ENCODE measurements at places on chromosomes 1 and 21.

DNA sequence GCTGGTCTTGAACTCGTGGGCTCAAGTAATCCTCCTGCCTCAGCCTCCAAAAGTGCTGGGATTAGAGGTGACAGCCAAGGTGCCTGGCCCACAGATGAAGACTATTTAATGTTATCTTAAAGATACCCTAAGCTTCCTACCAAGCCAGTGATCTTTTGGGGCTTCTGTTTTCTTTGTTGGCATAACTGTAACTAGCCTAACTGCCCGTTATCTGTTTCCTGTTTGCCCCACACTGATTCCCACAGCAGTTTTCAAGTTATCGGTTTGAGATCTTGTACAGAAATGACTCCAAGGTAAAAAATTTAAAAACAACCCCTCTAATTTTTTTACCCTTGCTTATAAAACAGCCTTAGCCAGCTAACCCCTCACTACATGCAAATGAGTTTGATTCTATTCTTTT, 12.4 kb downstream of the SELL start:
- DNase-seq = no peak

DNA sequence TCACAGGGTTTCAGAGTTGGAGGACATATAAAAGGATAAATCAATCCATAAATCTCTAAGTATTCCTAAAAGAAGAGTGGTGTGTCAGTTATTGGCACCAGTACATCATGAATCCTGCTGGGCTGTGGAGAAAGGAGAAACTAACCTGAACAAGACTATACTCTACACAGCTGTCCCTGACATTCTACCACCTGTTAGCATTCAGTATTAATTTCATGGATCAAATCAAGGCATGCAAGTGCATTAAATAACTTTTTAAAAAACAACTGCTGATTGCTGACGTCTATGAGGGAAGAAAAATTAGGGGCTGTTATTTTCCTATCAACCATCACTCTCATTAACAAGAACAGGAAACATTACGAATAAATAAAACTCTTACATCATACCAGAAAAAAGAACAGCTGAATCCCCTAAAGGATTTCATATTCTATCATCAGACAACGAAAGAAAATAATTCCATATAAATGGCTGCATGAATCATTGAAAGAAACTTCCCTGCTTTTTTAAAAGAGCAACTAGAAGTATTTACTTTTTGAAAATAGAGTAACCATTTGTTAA, 121.7 kb downstream of the ATF6 start:
- no peak for DNase-seq

DNA sequence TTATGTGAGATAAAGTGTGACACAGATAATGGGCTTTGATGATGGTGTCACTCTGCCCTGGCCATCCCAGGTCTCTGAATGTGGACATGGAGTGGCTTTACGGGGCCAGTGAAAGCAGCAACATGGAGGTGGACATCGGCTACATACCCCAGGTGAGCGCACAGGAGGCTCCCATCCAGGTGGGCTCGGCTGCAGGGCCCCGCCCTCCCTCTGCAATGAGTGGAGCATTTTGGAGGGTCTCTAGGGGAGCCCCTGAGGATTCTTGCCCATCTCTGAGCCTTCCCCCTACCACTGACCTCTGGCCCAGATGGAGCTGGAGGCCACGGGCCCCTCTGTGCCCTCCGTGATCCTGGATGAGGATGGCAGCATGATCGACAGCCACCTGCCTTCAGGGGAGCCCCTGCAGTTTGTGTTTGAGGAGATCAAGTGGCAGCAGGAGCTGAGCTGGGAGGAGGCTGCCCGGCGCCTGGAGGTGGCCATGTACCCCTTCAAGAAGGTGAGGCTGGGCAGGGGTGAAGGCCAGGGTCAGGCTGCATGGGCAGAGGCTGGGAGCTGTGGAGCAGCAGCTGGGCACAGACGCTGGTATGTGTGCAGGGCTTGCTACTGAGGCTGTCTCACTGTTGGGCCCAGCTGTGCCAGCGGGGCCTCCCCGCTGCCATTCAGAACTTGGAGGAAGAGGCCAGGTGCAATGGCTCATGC, 8.2 kb upstream of the MTFR1L start:
- no peak for DNase-seq

DNA sequence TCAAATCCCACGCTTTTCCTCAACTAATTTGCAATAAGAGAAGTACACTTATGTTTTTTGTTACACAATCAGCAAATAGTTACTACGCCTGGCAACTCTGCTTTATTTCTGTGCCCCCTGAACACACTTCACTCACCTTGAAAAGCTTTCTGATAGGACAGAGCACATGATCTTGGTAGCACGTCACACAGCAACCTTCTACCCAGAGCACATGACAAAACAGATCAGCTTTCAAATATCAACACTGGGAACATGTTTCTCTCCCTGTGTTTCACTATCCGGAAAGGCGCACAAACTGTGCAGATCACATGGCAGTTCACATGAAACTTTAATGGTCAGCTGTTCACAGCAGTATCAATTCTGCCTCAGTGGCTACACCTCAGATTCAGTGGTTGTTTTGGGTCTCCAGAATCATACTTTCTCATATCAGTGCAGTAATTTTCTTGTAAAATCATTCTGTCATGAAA, 2.2 kb downstream of the SLC19A2 start:
- DNase-seq = no peak

DNA sequence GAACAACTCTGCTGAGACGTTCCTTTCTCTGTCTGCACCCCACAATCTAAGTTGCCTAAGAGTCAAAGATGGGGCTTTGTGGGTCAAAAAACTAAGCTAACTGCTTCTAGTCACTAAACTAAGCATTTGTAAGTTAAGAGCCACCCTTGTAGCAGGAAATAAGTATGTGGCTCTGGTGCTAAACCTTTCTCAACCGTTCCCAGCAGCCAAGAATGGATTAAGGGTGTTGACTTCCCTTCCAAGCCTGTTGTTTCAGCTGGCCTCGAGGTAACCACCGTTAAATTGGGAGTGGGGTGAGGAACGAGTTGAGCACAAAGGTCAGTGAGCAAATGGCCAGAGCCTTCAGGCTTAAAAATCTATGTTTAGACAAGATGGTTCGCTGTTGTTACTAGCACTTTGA, 169.1 kb downstream of the TRIM33 start:
- DNase-seq = no peak

DNA sequence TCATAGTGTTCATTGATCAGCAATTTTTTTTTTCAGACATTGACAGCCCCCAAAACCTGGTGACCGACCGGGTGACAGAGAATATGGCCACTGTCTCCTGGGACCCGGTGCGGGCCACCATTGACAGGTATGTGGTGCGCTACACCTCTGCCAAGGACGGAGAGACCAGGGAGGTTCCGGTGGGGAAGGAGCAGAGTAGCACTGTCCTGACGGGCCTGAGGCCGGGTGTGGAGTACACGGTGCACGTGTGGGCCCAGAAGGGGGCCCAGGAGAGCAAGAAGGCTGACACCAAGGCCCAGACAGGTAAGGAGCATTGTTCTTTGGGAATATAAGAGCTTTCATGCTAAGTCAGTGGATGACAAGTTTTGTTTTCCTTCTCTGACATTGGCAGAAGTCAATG, 49.3 kb downstream of the TNN start:
- no peak for DNase-seq

- no peak for DNase-seq
These were observed 19.0 kb upstream of the IFNLR1 start for GRCh38 chr1:24206083-24206464.

GRCh38 chr1:220135755-220136154, 41.8 kb downstream of the IARS2 start:
- DNase-seq = no peak

DNA sequence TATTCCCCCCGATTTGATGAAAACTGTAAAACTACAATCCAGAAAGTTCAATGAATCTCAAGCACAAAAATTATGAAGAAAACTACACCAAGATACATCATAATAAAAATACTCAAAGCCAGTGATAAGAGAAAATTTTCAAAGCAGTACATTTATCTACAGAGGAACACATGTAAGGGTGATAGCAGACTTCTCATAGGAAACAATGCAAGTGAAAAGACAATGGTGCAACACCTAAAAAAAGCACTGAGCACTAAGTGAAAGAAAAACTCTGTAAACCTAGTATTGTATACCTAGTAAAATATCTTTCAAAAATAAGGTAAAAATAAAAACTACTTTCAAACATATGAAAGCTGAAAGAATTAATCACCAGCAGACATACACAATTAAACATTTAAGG, 76.1 kb upstream of the IRF2BP2 start:
- DNase-seq = no peak

DNA sequence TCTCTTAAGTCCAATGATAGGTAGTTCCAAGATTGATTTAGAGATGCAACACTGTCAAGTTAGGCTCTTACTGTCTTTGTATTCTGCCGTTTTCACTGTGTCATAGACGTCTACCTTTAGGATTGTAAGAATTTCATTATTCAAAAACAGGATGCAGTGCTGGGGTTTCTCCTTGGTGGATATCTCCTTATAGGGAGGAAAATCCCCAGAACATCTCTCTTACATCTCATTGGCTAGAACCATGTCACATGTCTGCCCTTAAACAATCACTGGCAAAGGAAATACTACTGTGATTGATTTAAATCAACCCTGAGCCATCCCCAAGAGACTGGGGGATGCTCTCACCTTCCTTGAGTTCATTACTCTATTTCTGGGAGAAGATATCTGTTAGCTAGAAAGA, 10.9 kb upstream of the FUBP1 start:
- no peak for DNase-seq

DNA sequence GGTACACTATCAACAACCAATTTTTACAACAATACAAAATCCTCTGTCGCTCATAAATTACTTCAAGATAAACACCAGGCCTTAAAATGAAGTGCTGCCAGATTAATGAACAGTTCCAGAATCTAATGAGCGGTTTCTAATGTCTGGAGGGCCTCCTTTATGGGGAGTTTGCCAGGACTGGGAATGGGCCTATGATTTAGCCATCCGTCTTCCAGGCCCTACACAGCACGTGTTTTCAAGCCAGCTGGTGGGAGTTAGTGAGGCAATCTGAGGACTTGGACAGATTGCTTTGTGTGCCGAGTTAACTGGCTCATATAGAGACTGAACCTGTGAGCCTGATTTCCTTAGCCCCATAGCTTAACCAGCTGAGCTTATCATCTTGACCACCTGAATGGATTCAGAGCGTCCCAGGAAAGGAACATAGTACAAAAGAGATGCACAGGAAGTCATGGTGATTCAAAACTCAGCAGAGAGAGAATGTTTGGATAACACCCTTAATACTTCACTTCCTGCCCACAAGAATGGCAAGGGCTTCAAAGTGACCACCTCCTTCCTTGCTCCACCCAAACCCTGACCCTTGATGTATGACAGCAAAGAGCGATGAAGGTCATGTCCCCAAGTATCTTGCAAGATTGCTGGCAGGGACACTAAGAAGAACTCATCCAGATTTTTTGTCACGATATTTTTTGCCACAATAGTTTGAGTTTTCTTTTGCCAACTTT, 143.5 kb downstream of the SLC30A10 start:
- DNase-seq = no peak

DNA sequence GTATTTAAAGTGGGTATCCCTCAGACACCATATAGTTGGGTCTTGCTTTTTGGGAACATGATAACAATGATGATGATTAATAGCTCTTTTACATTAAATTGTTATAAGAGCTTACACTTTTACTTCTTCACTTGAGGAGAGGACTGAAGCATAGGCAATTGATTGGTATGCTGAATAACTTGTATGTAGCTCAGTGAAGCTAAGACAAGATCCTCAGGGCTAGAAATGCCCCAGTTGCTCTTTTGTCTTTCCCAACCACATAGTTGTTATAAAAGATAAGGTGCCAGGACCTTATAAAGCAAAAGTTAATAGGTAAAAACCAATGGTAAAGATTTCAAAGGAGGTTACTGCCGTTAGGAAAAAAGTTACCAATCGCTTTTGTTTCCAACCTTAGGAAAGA, 123.4 kb downstream of the KCNK1 start:
- no peak for DNase-seq

DNA sequence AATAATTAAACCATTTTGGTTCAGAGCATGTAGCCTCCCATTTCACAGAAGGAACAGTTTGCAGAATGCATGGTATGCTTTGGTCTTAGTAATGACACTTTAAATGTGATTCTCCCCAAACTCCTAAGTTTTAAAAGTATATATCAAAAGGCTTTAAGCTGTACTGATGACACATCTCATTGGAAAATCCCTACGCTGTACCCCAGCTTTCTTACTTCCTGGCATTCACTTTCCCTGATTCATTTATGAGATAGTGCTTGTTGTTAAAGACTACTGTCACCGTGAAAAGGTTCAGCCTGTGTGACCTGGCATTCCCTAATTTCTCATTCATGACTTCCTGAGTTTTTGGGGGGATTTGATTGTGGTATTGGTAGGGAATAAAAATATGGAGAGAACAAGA, 53.4 kb downstream of the MPZL1 start:
- DNase-seq = no peak

DNA sequence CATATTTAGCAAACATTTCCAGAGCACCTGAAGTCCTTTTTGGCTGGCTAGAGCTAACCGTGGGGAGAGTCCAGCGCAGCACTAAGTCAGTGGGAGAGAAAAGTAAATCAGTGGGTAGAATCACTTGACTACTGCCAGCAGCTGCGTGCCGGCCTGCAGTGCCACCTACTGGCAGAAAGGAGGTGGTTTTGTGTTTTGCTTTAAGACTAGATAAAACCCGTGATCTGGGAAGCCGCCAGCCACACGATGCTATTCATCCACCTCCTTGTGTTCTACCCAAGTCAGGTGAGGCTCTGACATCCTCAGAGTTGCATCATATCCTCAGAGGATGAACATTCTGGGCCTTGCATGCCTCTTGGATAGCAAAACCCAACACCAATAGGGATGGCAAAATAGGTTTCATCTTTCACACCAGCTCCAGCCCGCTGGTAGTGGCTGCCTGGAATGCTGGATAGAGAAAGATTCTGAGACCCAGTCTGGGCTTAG, 14.1 kb upstream of the HEYL start:
- DNase-seq = no peak

DNA sequence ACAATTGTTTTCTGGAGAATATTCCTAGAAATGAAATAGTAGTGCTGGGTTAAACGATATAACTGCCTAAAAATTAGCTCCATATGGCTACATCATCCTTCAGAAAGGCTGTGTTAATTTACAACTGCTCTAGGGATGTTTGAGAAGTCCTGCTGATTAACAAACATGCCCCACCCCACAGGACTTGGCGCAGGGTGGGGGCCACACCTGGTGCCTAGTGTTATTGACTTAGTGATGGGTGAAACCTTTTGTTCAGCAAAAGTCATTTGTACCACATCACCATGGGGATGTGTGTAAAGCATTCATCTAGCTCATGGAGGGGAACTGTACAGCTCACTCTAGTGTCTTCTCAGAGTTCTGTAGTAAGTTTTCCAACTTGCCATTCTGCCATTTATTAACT, 492.8 kb downstream of the CAMTA1 start:
- DNase-seq = no peak

- DNase-seq = no peak
These were observed 100.6 kb downstream of the RHOU start for GRCh38 chr1:228835911-228836310.

- no peak for DNase-seq
These were observed 3.4 kb downstream of the ADGRB2 start for GRCh38 chr1:31760471-31761470.

GRCh38 chr1:108085628-108086027, 114.5 kb downstream of the SLC25A24 start:
- no peak for DNase-seq

- no peak for DNase-seq
These were observed 20.9 kb downstream of the URB1 start for GRCh38 chr21:32371913-32372314.

GRCh38 chr1:51620470-51620869, 3.6 kb downstream of the OSBPL9 start:
- DNase-seq = no peak
